ENCODE measurements at places on chromosomes 1 and 21.

DNA sequence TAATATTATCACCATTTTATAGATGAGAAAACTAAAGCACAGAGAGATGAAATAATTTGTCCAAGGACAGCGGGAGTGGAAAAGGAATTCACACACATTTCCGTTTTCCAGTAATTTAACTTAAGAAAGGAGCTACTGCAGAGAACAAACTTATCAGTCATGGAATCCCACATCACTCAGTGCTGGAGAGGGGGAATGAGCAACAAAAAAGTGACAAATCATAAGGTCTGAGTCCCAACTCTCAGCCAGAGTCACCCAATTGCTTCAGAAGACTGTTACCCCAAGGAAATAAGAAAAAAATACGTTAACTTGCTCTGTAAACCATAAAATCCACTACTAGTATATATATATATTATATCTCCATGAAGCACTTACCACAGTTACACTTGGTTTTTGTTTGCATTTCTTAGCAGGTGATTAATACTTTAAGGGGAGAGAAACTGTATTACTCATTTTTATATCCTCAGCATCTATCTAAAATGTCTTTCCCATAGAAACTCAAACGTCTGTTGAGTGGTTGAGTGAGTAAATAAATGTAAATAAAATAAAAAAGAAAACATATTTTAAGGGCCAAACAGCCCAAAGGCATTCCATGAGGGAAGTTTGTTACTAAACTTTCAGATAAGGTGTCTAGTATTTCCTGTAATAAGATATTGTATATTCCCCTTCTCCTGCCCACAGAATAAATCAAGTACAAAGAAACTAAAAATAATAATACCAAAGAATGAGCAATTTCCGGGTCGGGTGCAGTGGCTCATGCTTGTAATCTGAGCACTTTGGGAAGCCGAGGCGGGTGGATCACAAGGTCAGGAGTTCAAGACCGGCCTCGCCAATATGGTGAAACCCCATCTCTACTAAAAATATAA, 76.8 kb downstream of the SLC45A1 start:
- no peaks in the 10 kb centered on the region for H3K4me1 ChIP-seq
- H3K27ac ChIP-seq = peak overlapping the region; percentile 79
- H3K27me3 ChIP-seq = no peaks in the 10 kb centered on the region
- H3K4me3 ChIP-seq = no peak overlapping the region

DNA sequence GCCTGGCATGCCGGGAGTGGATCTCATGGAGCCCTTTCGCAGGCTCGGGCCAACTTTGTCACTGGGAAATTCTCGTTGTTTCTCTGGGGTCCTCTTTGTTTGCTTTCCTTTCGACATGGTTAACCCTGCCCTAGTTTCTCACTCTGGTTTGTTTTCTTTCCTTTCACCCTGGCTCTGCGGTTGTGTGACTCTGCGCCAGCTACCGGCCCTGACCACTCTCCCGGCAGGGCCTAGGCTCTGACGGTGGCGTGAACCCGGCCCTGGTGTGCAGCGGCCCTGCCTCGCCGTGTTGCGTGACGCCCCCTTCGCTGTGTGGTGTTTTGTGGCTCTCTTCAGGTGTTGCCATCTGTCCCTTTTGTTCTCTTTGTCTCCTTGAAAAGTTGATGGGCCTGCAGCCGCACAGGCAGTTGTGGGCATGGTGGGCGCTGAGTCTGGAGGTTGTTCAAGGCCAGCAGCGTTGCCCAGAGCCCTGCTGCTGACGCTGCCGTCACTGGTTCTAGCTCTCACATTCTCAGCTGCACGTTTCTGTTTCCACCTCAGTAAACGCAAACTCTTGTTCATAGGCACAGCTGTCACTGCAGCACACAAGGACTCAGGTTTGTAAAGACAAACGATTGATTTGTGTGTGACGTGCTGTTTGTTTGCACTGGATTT, 64.6 kb upstream of the DIP2A start:
- H3K4me1 ChIP-seq = no peaks in the 10 kb centered on the region
- H3K4me3 ChIP-seq = no peak overlapping the region
- H3K27me3 ChIP-seq = no peaks in the 10 kb centered on the region
- no peak overlapping the region for H3K27ac ChIP-seq

- H3K4me3 ChIP-seq = no peak overlapping the region
- H3K27me3 ChIP-seq = no peaks in the 10 kb centered on the region
- peaks cover 2% of the 10 kb centered on the region for H3K36me3 ChIP-seq
- DNase-seq = no peak
- H3K4me1 ChIP-seq = peaks cover 24% of the 10 kb centered on the region
- no peak overlapping the region for H3K27ac ChIP-seq
Observed at GRCh38 chr1:111671852-111672251, 52.3 kb downstream of the RAP1A start.

GRCh38 chr1:232579958-232580941, 49.7 kb downstream of the SIPA1L2 start:
- H3K36me3 ChIP-seq = no peaks in the 10 kb centered on the region
- H3K4me3 ChIP-seq = no peak overlapping the region
- DNase-seq = no peak
- no peaks in the 10 kb centered on the region for H3K27me3 ChIP-seq

DNA sequence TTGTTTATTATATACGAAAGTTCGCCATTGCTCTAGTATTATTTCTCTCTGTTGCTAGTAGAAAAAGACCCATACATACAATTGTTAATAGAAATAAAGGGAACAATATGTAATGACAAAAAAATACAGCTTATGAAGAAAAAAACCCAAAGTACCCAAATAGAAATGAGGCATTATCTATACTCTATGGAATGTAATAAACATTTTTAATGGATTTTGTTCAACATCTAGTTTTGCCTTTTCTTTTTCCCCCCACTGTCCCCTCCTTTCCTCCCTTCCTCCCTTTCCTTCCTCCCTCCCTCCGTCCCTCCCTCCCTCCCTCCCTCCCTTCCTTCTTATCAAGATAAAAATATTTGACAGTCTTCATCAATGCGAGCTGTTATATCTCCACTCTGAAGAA, 81.5 kb upstream of the NEK7 start:
- DNase-seq = no peak
- no peaks in the 10 kb centered on the region for H3K27me3 ChIP-seq
- no peaks in the 10 kb centered on the region for H3K36me3 ChIP-seq
- no peaks in the 10 kb centered on the region for H3K4me1 ChIP-seq
- H3K27ac ChIP-seq = no peak overlapping the region

GRCh38 chr1:39392851-39393573, 98.4 kb upstream of the BMP8A start:
- peak overlapping the region; percentile 89 for H3K27ac ChIP-seq
- peaks cover 17% of the 10 kb centered on the region for H3K36me3 ChIP-seq
- DNase-seq = no peak
- no peak overlapping the region for H3K4me3 ChIP-seq

DNA sequence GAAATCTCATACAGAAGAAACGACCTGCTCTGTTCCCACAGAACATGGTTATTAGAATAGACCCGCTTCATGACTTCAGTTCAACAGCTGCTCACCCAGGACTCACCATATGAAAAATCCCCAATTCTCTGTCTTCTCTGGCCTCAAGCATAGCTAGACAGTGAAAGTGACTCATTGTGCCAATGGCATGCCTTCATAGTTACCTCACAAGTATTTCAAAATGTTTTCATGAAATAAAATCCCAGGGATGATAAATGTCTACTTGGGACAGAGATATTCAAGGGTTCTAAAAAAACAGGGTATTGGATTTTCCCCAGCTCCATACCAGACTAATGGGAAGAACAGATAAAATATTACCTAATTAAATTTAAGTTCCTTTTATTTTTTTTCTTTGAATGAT, 82.3 kb downstream of the NOTCH2 start:
- H3K36me3 ChIP-seq = no peaks in the 10 kb centered on the region
- H3K4me1 ChIP-seq = peaks cover 25% of the 10 kb centered on the region
- H3K4me3 ChIP-seq = no peak overlapping the region
- H3K27me3 ChIP-seq = no peaks in the 10 kb centered on the region
- no peak for DNase-seq

DNA sequence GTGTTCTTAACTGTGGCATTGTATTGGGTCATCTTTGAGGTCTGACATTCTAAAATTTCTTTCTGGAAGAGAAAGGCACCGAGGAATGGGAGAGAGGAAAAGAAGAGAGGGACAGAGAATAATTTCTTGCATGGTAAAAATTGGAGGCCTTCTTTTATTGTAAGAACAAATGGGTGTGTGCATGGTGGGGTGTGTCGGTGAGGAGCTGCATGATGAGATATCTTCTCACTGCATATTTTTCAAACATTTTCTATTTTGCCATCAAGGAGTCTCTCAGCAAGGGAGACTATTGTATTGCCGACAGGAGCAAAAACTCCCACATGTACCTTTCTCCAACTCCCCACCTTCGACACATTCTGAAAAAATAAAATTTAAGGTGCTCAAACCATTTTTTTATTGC, 6.5 kb upstream of the CTSE start:
- no peak for DNase-seq
- no peaks in the 10 kb centered on the region for H3K36me3 ChIP-seq
- H3K27ac ChIP-seq = no peak overlapping the region

DNA sequence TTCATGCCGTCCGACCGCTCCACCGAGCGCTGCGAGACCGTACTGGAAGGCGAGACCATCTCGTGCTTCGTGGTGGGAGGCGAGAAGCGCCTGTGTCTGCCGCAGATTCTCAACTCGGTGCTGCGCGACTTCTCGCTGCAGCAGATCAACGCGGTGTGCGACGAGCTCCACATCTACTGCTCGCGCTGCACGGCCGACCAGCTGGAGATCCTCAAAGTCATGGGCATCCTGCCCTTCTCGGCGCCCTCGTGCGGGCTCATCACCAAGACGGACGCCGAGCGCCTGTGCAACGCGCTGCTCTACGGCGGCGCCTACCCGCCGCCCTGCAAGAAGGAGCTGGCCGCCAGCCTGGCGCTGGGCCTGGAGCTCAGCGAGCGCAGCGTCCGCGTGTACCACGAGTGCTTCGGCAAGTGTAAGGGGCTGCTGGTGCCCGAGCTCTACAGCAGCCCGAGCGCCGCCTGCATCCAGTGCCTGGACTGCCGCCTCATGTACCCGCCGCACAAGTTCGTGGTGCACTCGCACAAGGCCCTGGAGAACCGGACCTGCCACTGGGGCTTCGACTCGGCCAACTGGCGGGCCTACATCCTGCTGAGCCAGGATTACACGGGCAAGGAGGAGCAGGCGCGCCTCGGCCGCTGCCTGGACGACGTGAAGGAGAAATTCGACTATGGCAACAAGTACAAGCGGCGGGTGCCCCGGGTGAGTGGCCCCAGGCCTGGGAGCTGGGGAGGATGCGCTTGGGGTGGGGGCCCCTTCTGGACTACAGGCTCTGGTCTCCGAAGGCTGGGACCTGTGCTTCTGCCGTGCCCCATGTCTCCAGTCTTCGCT, 1.1 kb downstream of the SKI start:
- no peaks in the 10 kb centered on the region for H3K27me3 ChIP-seq
- peak overlapping the region; percentile 58 for H3K4me3 ChIP-seq
- H3K27ac ChIP-seq = peak overlapping the region; percentile 86
- no peak for DNase-seq
- peaks cover 57% of the 10 kb centered on the region for H3K4me1 ChIP-seq

- no peak overlapping the region for H3K27ac ChIP-seq
- H3K36me3 ChIP-seq = no peaks in the 10 kb centered on the region
- no peak for DNase-seq
- no peak overlapping the region for H3K4me3 ChIP-seq
Observed at GRCh38 chr1:221598122-221598521, 143.8 kb downstream of the DUSP10 start.

- DNase-seq = no peak
- H3K4me3 ChIP-seq = no peak overlapping the region
- no peaks in the 10 kb centered on the region for H3K27me3 ChIP-seq
- no peaks in the 10 kb centered on the region for H3K4me1 ChIP-seq
- H3K36me3 ChIP-seq = no peaks in the 10 kb centered on the region
Observed at GRCh38 chr1:153366261-153366660, 8.6 kb downstream of the S100A9 start.

- no peaks in the 10 kb centered on the region for H3K4me1 ChIP-seq
- DNase-seq = no peak
- H3K27me3 ChIP-seq = no peaks in the 10 kb centered on the region
- H3K27ac ChIP-seq = no peak overlapping the region
- peaks cover 26% of the 10 kb centered on the region for H3K36me3 ChIP-seq
- H3K4me3 ChIP-seq = no peak overlapping the region
Observed at GRCh38 chr1:100921110-100921706, 25.3 kb downstream of the SLC30A7 start.

- no peak overlapping the region for H3K27ac ChIP-seq
- no peak for DNase-seq
- no peaks in the 10 kb centered on the region for H3K27me3 ChIP-seq
Observed at GRCh38 chr1:116261227-116261626, 111.8 kb upstream of the ATP1A1 start.

DNA sequence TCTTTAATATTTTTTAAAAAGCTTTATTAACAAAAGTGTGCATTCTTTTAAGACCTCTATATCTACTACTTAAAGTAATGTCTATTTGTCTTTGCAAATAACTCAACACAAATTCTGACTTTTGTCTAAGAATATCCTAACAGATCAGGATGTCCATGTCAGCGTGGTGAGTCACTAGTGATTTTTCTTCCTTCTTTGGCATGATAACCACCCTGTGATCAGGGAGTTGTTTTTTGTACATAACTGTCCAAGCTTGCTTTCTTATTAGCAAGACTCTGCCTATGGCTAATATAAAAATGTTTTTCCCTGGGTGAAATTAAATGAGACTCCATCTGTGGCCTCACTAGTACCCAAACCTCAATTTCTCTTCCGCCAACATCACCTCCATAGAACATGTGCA, 688.9 kb upstream of the ADGRL2 start:
- no peak for DNase-seq
- H3K27ac ChIP-seq = no peak overlapping the region
- H3K4me3 ChIP-seq = no peak overlapping the region
- H3K27me3 ChIP-seq = no peaks in the 10 kb centered on the region
- H3K36me3 ChIP-seq = no peaks in the 10 kb centered on the region

DNA sequence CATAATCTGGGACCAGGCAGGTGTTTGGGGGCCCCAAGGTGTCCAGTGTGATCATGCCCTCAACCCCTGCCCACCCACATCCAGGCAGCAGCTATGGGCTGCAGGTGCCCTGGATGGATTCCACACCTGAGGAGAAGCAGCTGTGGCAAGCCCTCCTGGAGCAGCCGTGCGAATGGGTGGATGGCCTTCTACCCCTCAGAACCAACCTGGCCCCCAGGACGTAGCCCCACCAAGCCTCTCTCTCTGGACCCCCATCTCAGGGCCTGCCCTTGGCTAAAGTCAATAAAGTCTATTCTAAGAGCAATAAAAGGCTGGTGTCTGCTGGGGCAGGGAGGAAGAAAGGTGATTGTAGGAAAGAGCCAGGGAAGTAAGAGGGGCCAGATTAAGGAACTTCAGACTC, 11.8 kb downstream of the SYTL1 start:
- H3K27ac ChIP-seq = no peak overlapping the region
- peaks cover 56% of the 10 kb centered on the region for H3K36me3 ChIP-seq
- no peak overlapping the region for H3K4me3 ChIP-seq
- DNase-seq = no peak

GRCh38 chr1:20619999-20620398, 13.3 kb upstream of the PINK1 start:
- peaks cover 9% of the 10 kb centered on the region for H3K4me1 ChIP-seq
- H3K4me3 ChIP-seq = no peak overlapping the region
- H3K36me3 ChIP-seq = no peaks in the 10 kb centered on the region

- DNase-seq = no peak
- no peak overlapping the region for H3K27ac ChIP-seq
- no peaks in the 10 kb centered on the region for H3K4me1 ChIP-seq
Observed at GRCh38 chr1:162927421-162927820, 66.4 kb upstream of the CCDC190 start.

GRCh38 chr21:18803624-18804023, 400.0 kb upstream of the TMPRSS15 start:
- DNase-seq = no peak
- H3K27ac ChIP-seq = no peak overlapping the region
- no peaks in the 10 kb centered on the region for H3K4me1 ChIP-seq
- no peaks in the 10 kb centered on the region for H3K27me3 ChIP-seq
